ENCODE measurements at places on chromosomes 7 and 10.

GRCh38 chr7:11650500-11650899 lies 181.5 kb downstream of the THSD7A start:
- H3K27me3 ChIP-seq = no peaks in the 10 kb centered on the region
- H3K36me3 ChIP-seq = no peaks in the 10 kb centered on the region
- H3K27ac ChIP-seq = no peak overlapping the region
- no peaks in the 10 kb centered on the region for H3K4me1 ChIP-seq
- no peak for DNase-seq
- H3K4me3 ChIP-seq = no peak overlapping the region

DNA sequence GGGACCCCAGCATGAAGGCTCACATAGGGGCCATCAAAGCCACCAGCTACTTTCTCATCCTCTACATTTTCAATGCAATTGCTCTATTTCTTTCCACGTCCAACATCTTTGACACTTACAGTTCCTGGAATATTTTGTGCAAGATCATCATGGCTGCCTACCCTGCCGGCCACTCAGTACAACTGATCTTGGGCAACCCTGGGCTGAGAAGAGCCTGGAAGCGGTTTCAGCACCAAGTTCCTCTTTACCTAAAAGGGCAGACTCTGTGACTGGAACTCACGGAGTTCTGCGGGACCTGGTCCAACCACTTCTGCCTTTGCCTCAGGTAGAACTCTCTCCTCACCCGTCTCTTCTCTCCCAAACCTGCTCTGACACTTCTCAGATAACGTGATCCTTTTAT lies 945 bp downstream of the TAS2R40 start:
- no peak overlapping the region for H3K4me3 ChIP-seq
- no peak for DNase-seq
- no peaks in the 10 kb centered on the region for H3K4me1 ChIP-seq
- H3K36me3 ChIP-seq = no peaks in the 10 kb centered on the region
- no peak overlapping the region for H3K27ac ChIP-seq

DNA sequence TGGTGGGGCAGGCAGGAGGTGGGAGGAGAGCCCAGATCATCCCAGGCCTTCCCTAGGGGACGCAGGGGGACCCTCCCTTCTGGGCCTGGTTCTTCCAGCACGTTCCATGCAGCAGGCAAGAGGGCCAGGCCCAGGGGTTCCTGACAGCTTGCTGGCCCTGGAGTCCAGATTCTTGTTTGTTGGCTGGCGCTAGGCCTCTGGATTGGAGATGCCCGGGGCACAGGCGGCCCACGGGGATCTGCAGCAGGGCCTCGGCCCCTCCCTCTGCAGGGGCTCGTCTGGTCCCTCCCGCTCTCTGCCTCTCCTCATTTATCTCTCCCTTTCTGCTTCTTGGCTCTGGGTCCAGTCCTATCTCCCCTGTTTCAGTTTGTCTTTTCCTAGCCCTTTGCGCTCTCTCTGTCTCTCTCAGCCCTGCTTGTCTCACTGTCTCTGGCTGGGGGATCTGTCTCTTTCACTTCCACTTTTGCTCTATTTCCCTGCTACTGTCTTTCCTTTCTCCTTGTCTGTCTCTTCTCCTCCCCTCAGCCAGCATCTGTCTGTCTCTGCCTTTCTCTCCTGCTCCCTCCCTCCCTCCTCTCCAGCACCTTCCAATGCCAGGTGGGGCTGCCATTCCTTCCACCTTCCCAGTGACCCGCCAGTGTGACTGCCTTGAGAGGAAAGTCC lies 1.1 kb upstream of the AQP1 start:
- H3K4me3 ChIP-seq = no peak overlapping the region
- no peaks in the 10 kb centered on the region for H3K27me3 ChIP-seq
- no peaks in the 10 kb centered on the region for H3K36me3 ChIP-seq
- H3K27ac ChIP-seq = no peak overlapping the region

- H3K27ac ChIP-seq = no peak overlapping the region
- H3K27me3 ChIP-seq = no peaks in the 10 kb centered on the region
- no peaks in the 10 kb centered on the region for H3K4me1 ChIP-seq
- no peak overlapping the region for H3K4me3 ChIP-seq
- no peaks in the 10 kb centered on the region for H3K36me3 ChIP-seq
Measured at GRCh38 chr7:130409067-130409711, 28.9 kb downstream of the CPA1 start.

GRCh38 chr7:17407229-17407628 lies 108.8 kb downstream of the AHR start:
- no peak for DNase-seq
- H3K27ac ChIP-seq = no peak overlapping the region
- H3K27me3 ChIP-seq = peaks cover 29% of the 10 kb centered on the region
- H3K36me3 ChIP-seq = no peaks in the 10 kb centered on the region
- H3K4me3 ChIP-seq = no peak overlapping the region

GRCh38 chr10:122541541-122542002 lies 19.0 kb upstream of the DMBT1 start:
- H3K4me1 ChIP-seq = peaks cover 34% of the 10 kb centered on the region
- no peaks in the 10 kb centered on the region for H3K27me3 ChIP-seq
- peak overlapping the region; percentile 46 for H3K4me3 ChIP-seq
- DNase-seq = no peak
- H3K36me3 ChIP-seq = no peaks in the 10 kb centered on the region
- H3K27ac ChIP-seq = peak overlapping the region; percentile 52

DNA sequence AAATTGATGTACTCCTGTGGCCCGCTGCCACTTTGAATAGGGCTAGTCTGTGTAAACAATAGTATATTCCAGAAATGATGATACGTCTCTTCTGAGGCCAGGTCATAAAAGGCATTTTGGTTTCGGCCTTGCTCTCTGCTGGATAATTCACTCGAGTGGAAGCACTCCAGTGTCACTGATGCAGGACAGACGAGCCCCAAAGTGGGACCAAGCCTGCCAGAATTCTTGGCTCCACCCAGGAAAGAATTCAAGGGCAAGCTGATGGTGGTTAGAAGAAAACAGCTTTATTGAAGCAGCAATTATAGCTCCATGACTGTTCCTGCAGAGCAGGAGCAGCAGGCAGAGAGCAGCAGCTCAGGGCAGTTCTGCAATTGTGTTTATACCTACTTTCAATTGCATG lies 717.6 kb downstream of the GRM8 start:
- H3K36me3 ChIP-seq = no peaks in the 10 kb centered on the region
- H3K4me1 ChIP-seq = no peaks in the 10 kb centered on the region
- H3K27ac ChIP-seq = no peak overlapping the region
- no peak for DNase-seq
- no peaks in the 10 kb centered on the region for H3K27me3 ChIP-seq

All from effector memory CD8-positive, alpha-beta T cell (primary cell).